Left lung (tissue), 14 donors: ENCODE measurements at places on chromosomes 4 and X. TPM values are rescaled to one million over a fixed set of nuclear protein-coding genes. Genes with fewer than 3 reads are reported as not detected.

SLC6A14 gene
- 68.6 TPM for total RNA-seq

RTL5 gene
- total RNA-seq: 10.6 TPM

CHRDL1 gene
- 31.2 TPM for total RNA-seq

MAGEC2 gene
- not detected for total RNA-seq

XAGE1A gene
- not detected for total RNA-seq

ARHGAP6 gene
- total RNA-seq: 7.0 TPM

GRCh38 chrX:66632473-66632872, 6.4 kb downstream of the EDA2R start:
- H3K36me3 ChIP-seq: no peaks in the 10 kb centered on the region
- no peaks in the 10 kb centered on the region for H3K27me3 ChIP-seq
- no peak overlapping the region for H3K4me3 ChIP-seq
- no peaks in the 10 kb centered on the region for H3K4me1 ChIP-seq
- DNase-seq: no peak
- no peak overlapping the region for H3K27ac ChIP-seq

GRCh38 chrX:15946783-15947580, 92.4 kb upstream of the AP1S2 start:
- H3K27me3 ChIP-seq: no peaks in the 10 kb centered on the region
- no peaks in the 10 kb centered on the region for H3K36me3 ChIP-seq
- no peaks in the 10 kb centered on the region for H3K4me1 ChIP-seq
- H3K4me3 ChIP-seq: no peak overlapping the region
- H3K27ac ChIP-seq: no peak overlapping the region
- no peak for DNase-seq

- H3K4me3 ChIP-seq: no peak overlapping the region
- H3K36me3 ChIP-seq: no peaks in the 10 kb centered on the region
- no peaks in the 10 kb centered on the region for H3K27me3 ChIP-seq
- H3K27ac ChIP-seq: no peak overlapping the region
These were observed 202.3 kb upstream of the CENPE start for GRCh38 chr4:103400405-103400804.

- peak; percentile 57 for DNase-seq
- H3K4me1 ChIP-seq: no peaks in the 10 kb centered on the region
- no peaks in the 10 kb centered on the region for H3K27me3 ChIP-seq
These were observed 478 bp upstream of the PLXNA3 start for GRCh38 chrX:154457491-154458115.

- H3K4me1 ChIP-seq: no peaks in the 10 kb centered on the region
- no peak overlapping the region for H3K27ac ChIP-seq
- no peak overlapping the region for H3K4me3 ChIP-seq
- DNase-seq: no peak
These were observed 118.3 kb upstream of the ATOH1 start for GRCh38 chr4:93710101-93710846.

DNA sequence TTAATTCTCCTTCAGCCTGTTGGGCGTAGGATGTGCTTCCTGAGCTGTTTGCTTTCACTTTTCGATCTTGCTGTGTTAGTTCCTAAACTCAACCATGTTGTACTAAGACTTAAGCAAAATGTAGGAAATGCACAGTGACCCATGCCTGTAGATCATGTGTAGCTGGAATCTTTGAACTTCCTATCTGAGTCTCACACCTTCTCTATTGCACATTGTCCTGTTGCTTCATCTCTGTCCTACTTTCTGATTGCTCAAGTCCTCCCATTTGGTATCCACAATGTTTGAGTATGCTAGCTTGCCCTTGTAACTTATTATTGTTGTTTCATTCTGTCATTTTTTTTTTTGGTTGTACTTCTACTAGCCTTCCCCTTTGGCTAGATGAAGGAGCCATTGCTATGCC, 239.6 kb downstream of the PPP1R2C start:
- no peak overlapping the region for H3K4me3 ChIP-seq
- no peaks in the 10 kb centered on the region for H3K36me3 ChIP-seq
- no peaks in the 10 kb centered on the region for H3K27me3 ChIP-seq
- no peak for DNase-seq
- H3K27ac ChIP-seq: no peak overlapping the region
